Fibroblast of skin of right quadriceps (primary cell): ENCODE measurements at places on chromosomes 6 and 20.

DNA sequence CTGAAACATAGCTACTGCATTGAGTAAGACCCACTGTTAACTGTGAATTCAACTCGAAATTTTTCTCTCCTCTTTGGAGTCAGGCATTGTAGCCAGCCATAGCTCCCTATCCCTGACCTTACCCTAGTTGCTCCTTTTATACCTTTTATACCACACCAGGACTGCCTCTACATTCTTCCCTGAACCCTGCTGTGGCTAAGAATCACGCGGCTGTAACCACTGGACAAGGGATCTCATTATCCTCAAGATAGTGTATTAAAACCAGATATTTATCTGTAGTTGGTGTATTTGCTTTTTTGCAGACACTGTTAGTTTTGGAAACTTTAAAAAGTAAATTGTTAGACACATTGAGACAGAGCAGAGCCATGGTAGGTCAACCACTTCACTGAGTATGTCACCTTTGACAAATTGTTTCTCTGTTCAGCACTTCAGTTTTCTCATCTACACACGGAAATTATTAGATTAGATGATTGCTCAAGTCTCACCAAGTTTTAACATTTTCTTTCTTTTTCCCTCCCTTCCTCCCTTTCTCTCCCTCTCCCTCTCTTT, 171.9 kb upstream of the PRND start:
- no peak for DNase-seq

- no peak for DNase-seq
Observed at GRCh38 chr6:167576828-167577503, 249.7 kb upstream of the AFDN start.

GRCh38 chr20:12416281-12416680, 498.6 kb downstream of the BTBD3 start:
- no peak for DNase-seq

DNA sequence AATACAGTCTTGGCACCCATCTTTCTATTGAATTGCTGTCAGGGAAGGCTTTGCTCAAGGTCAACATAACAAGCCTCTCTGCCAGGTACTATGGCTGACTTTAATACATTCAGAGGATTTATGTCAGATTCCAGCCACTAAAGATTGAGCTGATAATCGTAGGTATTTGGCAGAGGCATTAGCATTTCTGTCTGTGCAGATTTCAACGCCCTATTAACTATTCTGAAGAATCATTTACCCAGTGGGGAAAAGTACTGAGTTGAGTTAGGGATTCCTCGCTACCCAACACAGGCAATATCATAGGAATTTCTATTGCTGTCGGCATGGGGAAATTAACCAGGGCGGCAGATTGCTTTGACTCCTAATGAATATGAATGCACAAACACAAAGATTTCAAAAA, 233.7 kb upstream of the SPTLC3 start:
- DNase-seq, result no peak

DNA sequence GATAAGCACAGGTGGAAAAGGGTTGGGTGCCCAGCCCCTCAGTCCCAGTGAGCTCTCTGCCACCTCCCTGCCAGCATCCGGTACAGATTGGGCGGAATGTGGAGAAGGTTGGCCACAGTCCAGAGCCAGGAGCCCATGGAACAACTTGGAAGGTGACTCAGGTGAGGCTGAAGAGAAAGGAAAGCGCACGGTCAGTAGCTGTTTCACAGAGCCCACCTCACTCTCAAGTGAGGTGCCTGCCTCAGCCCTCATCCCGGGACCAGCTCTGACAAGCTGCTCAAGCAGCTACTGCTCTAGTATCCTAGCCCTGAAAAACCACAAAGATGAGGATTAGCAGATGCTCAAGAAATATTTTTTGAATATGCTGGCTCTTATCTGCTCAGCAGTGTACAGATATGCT, 1.1 kb upstream of the MMP24OS start:
- no peak for DNase-seq
